ENCODE measurements at places on chromosomes 3 and 15.

- DNase-seq, result no peak
Observed at GRCh38 chr3:111246967-111247760, 175.5 kb downstream of the NECTIN3 start.

GRCh38 chr3:70065696-70066253 is 66.2 kb downstream of the SAMMSON start:
- DNase-seq, result peak; percentile 7

DNA sequence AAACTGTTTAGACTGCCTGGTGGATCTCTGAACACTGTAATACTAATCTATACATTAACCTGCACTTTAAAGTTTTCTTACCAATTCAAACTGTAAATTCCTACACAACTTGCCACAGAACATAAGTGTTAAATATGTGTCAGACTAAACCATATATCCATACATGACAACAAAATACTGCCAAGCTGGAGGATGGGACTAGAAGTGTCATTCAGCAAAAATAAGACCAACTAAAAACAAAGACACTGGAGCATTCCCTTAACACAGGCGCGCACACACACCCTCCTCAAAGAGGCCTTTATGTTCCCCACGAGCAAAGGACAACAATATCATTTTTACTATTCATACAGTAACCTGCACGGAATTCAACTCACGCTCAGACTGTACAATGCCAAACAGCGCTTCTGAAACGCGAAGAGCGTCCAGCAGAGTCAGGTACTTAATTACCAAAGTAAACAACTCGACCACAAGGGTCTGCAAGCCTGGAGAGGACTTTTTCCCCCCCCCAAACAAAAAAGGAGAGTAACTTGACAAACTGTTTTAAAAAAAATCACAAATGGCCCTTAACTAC is 1.1 kb downstream of the DCUN1D1 start:
- DNase-seq, result peak; percentile 32

GRCh38 chr3:86104154-86104553 is 886.8 kb downstream of the VGLL3 start:
- no peak for DNase-seq

DNA sequence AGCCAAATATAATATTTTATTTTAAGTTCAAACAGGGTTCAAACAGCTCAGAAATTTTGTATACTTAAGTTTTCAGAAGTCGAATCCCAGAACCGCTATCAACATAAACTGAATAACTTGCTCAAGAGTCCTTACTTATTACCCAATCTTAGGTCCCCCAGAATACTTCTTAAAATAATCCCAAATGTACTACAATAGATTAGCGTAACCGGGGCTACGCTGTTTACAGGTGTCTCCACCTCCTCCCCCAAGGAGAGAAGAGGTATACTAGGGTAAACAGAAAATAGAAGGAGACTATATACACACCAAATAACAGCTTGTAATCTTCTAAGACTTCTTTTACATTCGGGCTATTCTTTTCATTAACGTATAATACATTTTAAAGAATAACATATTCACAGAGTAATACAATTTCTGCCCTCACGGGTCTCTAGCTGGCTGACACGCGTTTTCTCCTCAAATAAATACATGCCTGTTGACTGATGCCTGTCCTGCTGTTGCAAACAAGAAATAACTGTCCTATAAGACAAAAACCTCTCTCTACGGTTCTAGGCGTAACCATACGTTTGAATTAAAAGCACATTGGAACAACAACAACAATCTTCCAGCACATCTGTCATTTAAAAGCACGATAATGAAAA is 1.3 kb downstream of the DENND4A start:
- peak; percentile 61 for DNase-seq

GRCh38 chr15:29528276-29528675 is 258.7 kb upstream of the NSMCE3 start:
- DNase-seq, result no peak

- DNase-seq, result no peak
Observed at GRCh38 chr3:66470285-66470684, 30.5 kb downstream of the LRIG1 start.

- DNase-seq, result peak; percentile 20
Observed at GRCh38 chr3:71582612-71583565, 639 bp downstream of the FOXP1 start.

DNA sequence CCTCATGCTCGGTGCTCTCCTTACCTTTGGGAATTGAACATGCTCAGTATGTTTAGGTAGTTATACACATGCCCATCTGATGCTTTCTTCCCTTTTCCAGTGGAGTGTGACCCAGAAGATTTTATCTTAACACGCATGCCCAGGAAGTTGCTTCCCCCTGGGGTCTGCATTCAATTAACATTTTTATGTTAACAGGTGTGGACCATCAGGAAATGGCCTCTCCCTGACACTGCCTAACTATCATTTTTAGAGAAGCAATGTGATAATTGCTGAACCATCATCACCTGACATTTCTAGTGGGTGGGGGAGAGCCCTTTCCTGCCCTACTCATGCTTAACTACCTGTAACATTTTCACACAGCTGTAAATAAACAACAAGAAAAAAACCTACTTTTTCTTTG is 55.1 kb upstream of the TGFBR2 start:
- no peak for DNase-seq

- no peak for DNase-seq
Observed at GRCh38 chr15:76217029-76217881, 94.0 kb downstream of the ETFA start.

GRCh38 chr15:55708720-55709119 is 34.2 kb downstream of the PRTG start:
- no peak for DNase-seq

GRCh38 chr15:75030424-75030823 is 7.0 kb downstream of the PPCDC start:
- DNase-seq, result no peak

GRCh38 chr3:48848816-48849515 is 1.3 kb upstream of the PRKAR2A start:
- DNase-seq, result no peak

DNA sequence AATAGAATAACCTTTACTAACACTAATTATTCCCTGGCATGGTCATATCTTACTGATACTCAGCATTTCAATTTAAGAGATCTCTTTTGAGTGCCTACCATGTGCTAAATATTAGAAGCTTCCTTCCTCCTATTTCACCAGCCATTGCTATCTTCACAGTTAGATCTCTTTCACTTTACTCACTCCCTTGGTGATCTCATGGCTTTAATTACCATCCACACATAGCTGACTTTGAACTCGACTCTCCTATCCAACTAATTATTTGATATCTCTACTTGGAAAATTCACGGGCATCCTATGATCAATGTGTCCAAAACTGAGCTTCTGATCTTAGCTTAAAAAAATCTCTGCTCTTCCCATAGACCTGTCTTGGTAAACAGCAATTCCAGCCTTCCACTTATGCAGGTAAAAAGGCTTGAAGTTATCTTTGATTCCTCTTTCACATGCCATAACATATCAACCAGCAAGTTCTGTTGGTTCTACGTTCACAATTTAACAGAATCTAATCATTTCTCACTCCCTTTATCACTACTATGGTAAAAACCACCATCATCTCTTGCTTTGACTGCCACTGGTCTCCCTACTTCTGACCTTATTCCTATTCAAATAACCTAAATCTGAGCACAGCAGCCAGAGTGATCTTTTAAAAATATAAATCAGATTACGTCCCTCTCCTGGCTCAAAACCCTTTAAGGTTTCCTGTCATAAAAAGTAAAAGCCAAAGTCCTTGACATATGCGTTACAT is 41.8 kb downstream of the HLTF start:
- DNase-seq, result no peak

DNA sequence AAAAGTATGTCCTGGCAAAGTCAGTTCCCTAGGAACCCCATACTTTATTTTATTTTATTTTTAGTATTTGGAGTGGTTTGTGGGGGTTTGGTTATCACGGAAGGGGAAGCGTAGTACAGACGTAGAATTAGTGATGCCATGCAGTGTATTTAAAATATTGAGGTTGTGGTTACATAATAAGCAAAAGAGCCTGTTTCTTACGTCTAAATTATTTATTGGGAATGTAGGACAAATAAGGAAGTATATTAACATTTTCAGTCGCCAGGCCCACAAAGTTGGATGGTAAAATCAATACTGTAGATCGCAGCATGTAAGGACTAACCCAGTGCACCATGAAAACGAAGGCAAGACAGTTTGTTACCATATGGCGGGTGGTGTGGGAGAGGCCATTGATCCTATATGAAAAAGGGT is 558 bp downstream of the DTWD1 start:
- peak; percentile 16 for DNase-seq

DNA sequence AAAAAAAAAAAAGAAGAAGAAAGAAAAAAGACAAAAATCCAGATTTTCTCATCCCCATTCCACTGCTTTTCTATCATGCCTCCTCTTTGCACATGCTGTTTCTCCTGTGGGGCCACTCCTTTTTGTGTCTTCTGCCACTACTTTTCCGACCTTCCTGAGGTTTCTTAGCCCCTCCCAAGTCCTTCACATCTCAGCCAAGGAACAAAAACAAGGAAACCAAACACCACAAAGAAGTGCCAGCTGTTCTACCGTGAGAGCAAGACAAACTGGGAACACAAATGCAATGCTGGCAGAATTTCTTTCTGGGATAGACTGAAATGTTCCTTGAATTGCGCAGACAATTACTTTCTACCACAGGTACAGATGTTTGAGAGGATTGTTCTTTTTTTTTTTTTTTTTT is 83.2 kb downstream of the MB21D2 start:
- no peak for DNase-seq

DNA sequence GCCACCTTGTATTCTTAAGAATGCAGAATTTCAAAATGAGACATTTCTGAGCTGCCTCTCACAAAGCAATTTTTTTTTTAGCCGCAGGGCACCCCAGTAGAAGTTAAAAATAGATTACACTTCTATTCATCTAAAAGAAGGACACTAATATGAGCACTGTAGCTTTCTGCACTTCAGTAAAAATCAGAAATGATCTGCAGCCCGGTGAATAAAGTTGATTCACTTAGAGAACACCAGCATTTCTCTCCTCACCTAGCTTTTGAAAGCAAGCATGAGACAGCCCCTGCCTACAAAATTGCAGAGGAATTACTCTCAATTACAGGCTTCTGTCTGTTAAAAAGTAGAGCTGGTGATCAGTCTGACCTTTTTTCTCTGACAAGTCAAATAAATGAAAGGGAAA is 1062.4 kb downstream of the FHIT start:
- no peak for DNase-seq

GRCh38 chr3:87792534-87793336 is 266.1 kb downstream of the CGGBP1 start:
- peak; percentile 31 for DNase-seq
